Left ventricle myocardium superior (tissue), 1 donor: ENCODE measurements at places on chromosomes 3 and 15.

DNA sequence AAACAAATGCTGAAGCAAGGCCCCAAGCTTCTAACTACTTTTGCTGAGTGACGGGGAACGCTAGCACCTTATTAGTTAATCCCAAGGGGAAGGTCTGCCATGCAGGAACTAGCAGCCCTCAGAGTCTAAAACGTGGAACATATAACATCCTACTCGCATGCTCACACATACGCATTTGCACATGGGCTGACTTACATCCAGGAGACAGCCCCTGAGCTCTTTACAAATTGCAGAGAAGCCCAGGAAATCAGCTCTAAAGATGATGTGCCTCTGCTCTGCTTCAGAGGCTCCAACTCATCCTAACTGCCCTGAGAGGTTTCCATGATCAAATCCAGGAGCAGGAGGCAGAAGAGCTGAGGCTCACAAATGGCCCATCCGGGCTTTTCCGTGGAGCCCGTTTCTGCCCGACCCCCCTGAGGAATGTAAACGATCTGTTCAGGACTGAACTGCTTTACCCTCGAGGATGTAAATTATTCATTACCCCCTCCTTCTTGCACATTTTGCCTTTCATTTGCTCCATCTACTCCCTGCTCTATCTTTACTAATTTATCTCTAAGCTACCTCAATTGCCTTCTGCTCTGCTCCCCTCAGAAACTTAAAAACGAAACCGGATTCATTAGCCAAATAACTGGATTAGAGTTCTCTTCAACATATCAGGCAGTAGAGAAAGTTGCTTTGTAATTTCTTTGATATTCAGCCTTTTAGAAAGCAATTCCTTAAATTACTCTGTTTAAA lies 141.9 kb upstream of the CCDC54 start:
- DNase-seq = no peak

- DNase-seq = no peak
Observed at GRCh38 chr15:98304371-98304770, 343.9 kb downstream of the ARRDC4 start.

DNA sequence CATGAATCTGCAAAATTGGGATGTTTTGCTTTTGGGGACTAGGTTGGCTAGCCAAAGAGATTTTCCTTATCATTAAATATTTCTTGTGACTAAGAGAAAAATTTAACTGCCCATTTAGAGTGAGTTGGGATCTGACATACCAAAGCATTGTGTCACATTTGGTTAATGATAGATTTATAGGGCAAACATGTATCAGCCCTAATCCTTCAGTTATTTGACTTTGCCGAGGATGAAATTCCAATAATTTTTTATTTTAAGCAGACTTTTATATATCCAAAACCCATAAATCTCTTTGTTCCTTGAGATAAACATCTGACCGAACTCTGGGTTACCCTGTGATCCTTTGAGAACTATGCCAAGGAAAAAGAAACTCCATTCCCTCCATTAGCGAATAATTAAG lies 218.9 kb downstream of the CDIN1 start:
- DNase-seq = no peak

DNA sequence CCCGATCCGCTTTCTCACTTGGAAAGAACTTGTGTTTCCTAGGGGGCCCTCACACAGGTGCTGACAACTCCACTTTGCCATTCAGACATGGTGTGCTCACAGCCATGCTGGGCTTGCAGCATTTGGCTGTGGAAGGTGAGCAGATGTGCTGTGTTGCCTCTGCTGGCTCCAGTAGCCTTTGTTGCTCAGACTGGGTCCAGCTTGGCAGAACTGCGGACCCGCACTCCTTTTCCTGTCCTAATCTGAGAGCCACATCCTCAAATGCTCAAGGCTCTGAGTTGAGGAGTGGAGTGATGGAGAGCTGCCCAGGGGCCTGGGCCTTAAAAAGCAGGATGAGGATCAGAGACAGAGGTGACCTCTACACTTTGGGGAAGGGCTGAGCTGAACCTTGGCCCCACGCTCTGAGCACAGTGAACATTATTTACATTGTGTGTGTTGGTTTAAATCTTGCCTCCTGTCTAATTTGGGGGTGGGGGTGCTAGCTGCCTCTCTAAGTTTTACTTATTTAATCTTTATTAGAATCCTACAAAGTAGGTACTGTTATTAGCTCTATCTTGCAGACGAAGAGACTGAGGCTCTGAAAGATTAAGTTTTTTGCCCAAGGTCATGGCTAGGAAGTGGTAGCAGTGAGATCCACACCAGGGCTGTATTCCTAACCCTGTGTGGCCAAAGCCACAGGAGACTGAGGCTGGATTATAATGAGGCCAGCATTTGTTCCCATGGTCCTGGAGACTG lies 17.2 kb downstream of the ACOX2 start:
- DNase-seq = no peak

- DNase-seq = no peak
Observed at GRCh38 chr3:179416681-179417080, 34.6 kb downstream of the GNB4 start.

GRCh38 chr3:56459104-56459496 lies 9.2 kb downstream of the ERC2 start:
- DNase-seq = no peak

DNA sequence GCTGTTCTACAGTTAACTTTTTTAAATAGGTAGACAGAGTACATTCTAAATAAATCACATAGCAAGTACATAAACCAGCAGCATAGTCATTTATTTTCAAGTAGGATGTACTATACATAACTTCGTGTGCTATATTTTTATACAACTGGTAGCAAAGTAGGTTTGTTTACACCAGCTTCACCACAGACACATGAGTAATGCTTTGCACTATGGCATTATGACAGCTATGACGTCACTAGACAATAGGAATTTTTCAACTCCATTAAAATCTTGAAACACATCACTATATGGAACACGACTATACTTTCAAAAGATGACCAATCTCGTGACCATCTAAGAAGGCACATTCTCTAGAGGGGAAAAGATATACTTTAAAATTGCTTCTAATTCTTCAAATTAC lies 3.5 kb downstream of the TEX55 start:
- DNase-seq = no peak

GRCh38 chr15:92845126-92845508 lies 55.0 kb upstream of the CHD2 start:
- no peak for DNase-seq

DNA sequence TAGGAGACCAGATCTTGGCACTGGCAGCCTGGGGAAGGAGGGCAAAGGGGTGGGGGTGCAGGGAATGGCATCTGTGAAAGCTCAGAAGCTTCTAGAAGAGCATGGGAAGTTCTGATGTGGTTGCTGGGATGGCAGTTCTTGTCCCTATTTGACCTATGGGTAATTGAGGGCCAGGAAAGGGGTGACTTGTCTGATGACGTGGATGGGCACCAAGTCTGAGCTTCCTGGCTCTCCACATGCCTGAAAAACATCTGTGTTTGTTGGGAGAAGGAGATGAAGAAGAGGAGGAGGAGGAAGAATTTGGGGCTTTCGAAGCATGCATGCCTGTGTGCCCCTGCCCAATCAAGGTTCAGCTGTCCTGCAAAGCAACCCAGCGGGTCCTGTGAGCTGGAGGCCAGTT lies 158.8 kb downstream of the SMAD6 start:
- DNase-seq = no peak

DNA sequence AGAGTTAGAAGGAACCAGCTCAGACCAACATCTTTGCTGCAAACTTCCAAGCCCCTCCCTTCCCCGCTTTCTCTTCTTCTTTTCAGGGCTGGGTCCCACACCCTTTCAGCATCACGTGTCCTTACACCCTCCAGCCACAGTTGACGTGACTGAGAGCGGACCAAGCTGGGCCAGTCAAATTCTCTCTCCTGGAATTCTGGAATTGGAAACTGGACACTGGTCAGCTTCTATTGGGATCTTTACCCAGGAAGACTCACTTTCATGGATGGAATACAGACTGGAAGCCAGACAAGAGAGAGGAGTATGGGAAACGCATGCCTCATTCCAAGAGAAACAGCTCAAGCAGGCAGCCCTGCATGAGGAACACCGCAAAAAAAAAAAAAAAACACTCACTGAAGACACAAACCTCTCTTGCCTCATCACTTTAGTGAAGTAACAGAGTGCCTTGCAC lies 12.4 kb upstream of the TPM1 start:
- no peak for DNase-seq

GRCh38 chr3:104519068-104519467 lies 847.6 kb upstream of the ALCAM start:
- no peak for DNase-seq

- DNase-seq = no peak
Observed at GRCh38 chr3:168878655-168879054, 782.9 kb upstream of the GOLIM4 start.

DNA sequence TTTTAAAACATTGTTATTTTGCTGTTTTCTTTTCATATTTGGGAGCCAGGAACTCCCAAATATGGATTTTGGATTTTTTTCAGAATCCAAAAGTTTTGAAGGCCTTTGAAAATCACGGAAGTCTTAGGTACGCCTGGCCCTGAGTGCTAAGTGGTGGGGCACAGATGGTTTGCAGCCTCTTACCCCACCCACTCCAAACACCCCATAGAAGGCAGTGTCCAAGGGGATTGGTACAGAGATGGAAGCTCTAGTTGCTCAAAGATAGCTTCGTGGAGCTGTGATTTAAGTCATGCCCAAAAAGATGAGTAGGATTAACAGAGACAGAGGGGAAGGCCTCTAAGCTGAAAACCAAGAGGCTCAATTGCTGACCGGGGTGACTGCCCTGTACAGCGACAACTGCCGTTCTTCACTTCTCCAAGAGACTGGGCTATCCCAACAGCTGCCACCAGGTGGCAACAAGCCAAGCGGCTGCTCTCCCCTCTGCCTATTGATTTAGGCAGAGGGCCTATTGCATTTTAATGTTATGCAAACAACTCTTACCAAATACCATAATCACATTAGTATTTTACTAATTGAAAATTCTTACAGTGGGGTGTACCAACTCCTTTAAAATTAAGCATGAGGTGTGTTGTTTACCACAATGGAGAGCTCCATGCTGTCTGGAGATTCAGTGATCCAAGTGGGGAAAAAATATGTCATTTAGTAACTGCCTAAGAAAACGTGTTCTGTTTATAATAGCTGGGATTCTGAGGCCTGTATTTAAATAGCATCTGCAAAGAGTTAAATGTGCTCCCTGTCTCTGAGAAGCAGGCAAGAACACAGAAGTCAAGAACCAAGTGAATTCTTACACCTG lies 64.0 kb upstream of the C15orf61 start:
- peak; percentile 87 for DNase-seq

DNA sequence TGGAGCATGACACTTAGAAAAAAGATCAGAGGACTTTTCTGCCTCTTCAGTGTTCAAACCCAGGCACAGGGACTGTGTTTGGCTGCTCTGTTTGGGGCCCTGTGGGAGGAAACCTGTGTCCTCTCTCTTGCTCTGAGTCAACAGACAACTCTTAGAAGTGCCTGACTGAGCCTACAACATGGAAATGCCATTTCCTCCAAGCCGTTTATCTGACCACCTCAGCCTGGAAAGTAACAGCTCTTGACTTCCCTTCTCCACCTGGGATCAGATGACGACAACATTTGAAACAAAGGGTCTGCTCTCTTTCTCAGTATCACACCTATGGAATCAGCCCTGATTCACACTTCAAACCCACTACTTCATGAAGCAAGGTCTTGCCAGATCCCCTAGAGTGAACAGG lies 91.3 kb upstream of the CTDSPL start:
- no peak for DNase-seq

- DNase-seq = no peak
Observed at GRCh38 chr3:137039570-137039969, 81.8 kb downstream of the IL20RB start.

- DNase-seq = no peak
Observed at GRCh38 chr3:148008591-148008990, 599.4 kb downstream of the ZIC1 start.

- DNase-seq = no peak
Observed at GRCh38 chr3:15439476-15439875, 12.1 kb downstream of the EAF1 start.

GRCh38 chr3:52293491-52294319 lies 6.1 kb downstream of the GLYCTK start:
- no peak for DNase-seq

DNA sequence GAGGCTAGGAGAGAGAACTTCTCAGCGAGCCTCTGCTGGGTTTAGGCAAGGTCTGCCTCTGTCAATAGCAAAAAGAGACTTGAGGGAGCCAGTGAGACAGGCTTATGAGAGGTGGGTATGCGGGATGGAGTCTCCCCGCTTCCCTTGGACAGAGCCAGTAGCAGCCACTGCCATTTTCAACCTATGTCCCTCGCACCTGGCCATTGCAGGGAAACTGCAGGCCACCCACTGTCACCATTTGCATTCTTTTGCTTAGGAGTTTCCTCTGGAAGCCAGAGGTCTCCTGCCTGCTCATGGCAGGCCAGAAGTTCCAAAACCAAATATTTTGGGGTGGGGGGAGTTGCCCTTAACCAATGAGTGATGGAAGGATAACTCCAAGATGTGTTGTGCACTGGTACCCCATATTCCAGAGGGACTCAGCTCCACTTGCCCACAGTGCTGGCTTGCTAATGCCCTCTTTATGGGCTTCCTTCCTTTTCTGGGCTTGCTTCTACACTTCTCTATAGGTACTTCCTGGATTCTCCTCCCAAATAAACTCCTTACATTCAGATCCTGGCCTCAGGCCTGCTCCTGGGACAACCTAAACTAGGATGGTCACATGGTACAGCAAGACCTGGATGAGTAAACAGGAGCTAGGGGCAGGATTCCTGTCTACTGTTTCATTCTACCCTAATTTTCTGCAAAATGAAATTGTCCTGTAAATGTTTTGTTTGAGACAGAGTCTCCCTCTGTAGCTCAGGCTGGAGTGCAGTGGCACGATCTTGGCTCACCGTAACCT lies 108.9 kb upstream of the PROK2 start:
- no peak for DNase-seq

- DNase-seq = peak; percentile 42
Observed at GRCh38 chr15:38879909-38880471, 315.4 kb upstream of the RASGRP1 start.

DNA sequence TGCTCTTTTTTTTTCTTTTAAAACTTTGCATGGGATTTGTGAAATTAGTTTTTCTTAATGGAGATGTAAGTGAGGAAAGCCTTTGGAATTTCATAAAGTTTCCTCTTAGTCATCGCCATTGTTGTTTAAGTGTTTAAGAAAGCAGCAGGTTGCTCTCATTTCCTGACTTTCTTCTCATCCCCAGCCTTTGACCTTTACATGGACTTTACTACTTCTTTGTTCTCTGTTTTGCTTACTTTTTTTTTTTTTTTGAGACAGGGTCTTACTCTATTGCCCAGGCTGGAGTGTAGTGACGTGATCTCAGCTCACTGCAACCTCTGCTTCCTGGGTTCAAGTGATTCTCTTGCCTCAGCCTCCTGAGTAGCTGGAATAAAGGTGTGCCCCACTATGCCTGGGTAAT lies 38.6 kb downstream of the FBXL2 start:
- no peak for DNase-seq

- no peak for DNase-seq
Observed at GRCh38 chr3:71168880-71169411, 414.6 kb downstream of the FOXP1 start.
